ENCODE measurements at places on chromosomes 3 and 15. TPM values are rescaled to one million over a fixed set of nuclear protein-coding genes. Genes with fewer than 3 reads are reported as not detected.

Gene GOLGA8N
- total RNA-seq: 3.8 TPM

DNA sequence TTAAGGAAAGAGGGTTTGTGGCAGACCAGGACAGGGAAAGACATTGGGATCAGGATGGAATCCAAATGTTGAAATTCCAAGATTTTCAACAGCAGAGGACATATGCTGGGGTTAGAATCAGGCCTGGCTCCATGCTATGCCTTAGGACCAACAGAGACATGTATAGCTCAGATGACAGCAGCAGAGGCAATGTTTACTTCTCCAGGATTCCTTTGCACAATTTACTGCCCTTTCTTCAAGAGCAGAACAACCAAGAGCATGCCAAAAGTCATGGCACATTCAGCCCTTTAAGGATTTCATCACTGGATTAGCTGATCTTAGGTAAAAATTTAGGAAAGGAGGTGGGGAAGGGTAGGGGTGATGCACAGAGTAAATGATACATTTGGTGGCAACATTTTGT is 69.6 kb upstream of the GSK3B start:
- H3K36me3 ChIP-seq: no peaks in the 10 kb centered on the region
- H3K27me3 ChIP-seq: no peaks in the 10 kb centered on the region
- no peaks in the 10 kb centered on the region for H3K4me1 ChIP-seq
- no peak for DNase-seq

Gene FBXW12
- 0.55 TPM for total RNA-seq

DNA sequence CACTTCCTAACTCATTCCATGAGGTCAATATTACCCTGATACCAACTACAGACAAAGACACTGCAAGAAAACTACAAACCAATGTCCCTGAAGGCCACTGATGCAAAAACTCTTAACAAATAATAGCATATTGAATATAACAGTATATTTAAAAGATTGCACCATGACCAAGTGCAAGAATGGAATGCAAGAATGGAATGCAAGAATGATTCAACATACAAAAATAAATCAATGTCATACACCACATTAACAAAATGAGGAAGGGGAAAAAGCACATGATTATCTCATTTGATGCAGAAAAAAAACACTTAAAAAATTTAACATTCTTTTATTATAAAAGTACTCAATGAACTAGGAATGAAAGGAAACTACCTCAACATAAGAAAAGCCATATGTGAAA is 463.1 kb upstream of the NECTIN3 start:
- H3K36me3 ChIP-seq: no peaks in the 10 kb centered on the region
- H3K27me3 ChIP-seq: no peaks in the 10 kb centered on the region
- H3K27ac ChIP-seq: no peak overlapping the region
- DNase-seq: no peak
- H3K4me1 ChIP-seq: no peaks in the 10 kb centered on the region

DNA sequence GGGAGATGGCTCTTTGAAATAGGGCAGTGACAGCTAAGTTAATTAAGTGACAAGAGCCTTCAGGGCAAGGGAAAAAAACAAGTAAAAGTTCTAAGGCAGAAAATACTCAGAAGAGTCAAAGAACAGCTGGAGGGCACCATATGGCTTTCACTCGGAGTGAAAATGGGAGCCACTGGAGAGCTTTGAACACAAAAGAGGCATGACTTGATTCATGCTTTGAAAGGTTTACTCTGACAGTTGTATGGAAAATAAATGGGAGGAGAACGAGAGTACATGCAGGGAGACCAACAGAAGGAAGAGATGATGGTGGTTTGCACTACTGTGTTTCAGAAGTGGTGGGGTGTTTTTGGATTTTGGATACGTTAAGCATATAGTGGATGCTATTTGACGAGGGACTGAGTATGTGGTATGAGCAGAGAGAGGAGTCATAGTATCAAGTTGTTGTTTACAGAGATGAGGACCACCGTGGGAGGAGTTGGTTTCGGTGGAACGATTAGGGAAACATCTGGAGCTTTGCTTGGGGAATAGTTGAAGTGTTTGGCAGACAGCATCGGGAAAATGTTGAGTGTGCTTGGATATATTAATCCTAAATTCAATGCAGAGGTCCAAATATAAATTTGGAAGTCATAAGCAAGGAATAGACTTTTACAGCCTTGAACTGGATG is 411.5 kb downstream of the GABRG3 start:
- H3K27me3 ChIP-seq: no peaks in the 10 kb centered on the region
- H3K4me1 ChIP-seq: no peaks in the 10 kb centered on the region
- no peaks in the 10 kb centered on the region for H3K36me3 ChIP-seq
- H3K27ac ChIP-seq: no peak overlapping the region

GRCh38 chr15:56205061-56205876 is 38.4 kb downstream of the RFX7 start:
- H3K27ac ChIP-seq: no peak overlapping the region
- no peak for DNase-seq
- H3K36me3 ChIP-seq: no peaks in the 10 kb centered on the region
- H3K27me3 ChIP-seq: no peaks in the 10 kb centered on the region

DNA sequence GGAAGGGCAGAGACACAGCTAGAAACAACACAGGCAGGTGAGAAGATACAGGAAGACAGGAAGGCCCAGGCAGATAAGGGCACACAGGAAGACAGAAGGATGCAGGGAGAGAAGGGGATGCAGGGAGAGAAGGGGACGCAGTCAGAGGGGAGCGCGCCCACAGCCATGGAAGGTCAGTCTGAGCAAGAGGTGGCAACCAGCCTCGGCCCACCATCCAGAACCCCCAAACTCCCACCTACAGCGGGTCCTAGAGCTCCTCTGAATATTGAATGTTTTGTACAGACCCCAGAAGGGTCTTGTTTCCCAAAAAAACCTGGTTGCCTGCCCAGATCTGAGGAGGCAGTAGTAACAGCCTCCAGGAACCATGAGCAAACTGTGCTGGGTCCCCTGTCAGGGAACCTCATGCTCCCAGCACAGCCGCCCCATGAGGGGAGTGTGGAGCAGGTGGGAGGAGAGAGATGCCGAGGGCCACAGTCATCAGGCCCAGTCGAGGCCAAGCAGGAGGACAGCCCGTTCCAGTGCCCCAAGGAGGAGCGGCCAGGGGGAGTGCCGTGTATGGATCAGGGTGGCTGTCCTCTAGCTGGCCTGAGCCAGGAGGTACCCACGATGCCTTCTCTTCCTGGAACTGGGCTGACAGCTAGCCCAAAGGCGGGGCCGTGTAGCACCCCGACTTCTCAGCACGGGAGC is 27.6 kb upstream of the SLC28A1 start:
- H3K4me1 ChIP-seq: no peaks in the 10 kb centered on the region
- H3K27ac ChIP-seq: no peak overlapping the region
- no peak overlapping the region for H3K4me3 ChIP-seq
- no peaks in the 10 kb centered on the region for H3K27me3 ChIP-seq
- no peak for DNase-seq

DNA sequence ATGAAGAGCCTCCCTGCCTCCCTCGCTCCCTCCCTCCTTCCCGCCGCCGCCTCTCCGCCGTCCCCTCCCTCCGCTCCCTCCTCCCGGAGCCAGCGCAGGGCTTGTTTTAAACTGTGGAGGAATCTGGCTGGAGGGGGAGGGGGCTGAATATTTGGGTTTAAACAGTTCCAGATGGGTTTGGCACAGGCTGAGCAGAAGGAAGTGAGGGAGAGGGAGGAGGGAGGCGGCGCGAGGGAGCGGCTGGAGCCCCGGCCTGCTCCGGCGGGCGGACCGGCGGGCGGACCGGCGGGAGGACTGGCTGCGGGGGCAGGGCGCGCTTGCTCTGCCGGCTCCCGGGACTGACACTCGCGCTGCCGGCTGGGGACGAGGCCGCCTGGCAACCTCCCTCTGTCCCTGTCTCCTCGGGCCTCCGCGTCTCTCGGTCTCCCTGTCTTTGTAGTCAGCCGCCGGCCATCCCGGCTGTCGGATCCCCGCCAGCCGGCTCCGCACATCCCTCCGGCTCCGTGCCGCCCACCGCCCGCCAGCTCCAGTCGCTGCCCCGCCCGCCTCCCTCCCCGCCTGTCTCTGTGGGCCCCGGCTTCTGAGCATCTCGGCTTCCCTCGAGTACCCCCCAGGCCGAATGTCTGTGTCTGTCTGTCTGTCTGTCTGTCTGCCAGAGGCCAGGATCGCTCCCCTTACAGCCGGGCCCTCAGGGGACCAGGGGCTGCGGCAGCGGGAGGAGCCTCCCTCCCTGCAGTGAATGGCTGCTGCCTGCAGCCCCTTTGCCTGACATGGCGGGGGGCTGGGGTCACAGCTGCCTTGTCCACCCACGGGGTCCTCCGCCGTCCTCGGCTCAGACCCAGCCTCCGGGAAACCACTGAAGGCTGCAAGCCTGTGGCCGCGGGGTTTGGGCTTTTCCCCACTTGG is 7.6 kb downstream of the EPHB3 start:
- H3K36me3 ChIP-seq: no peaks in the 10 kb centered on the region
- no peaks in the 10 kb centered on the region for H3K4me1 ChIP-seq
- peak overlapping the region; percentile 81 for H3K27ac ChIP-seq
- no peaks in the 10 kb centered on the region for H3K27me3 ChIP-seq

GRCh38 chr3:138944929-138945708 is 1.8 kb downstream of the FOXL2 start:
- peaks cover 14% of the 10 kb centered on the region for H3K4me1 ChIP-seq
- DNase-seq: no peak
- H3K27ac ChIP-seq: no peak overlapping the region

DNA sequence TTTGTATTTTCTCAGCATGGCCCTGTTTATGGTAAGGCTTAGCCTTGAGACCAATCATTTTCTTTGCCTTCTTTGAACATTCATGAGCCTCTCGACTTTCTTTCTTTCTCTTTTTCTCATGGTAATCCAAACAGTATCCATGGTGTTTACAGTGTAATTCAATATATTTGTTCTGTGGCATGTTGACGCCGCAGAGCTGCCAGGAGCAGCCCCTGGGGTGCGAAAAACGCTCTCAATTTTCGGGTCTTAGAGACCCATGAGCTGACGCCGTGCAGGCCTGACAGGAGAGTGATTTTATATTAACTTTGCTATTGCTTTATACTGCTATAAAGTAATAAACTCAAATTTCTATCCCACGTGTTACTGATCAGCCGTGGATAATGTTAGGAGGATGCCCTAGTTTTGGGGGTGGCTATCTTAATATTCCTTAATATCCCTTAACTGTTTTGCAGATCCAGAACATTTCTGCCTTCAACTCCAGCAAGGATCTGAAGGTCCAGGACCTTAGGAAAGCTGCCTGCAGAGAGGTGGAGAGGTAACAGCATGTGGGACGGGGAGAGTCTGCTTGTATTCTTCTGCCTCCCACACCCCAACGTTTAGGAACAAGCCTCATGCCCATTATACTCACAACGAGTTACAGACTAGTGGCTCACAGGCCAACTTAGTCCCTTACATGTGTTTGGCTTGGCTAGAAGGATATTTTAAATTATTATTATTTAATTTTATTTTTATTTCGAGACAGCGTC is 29.3 kb upstream of the MYO1E start:
- no peaks in the 10 kb centered on the region for H3K27me3 ChIP-seq
- DNase-seq: no peak
- H3K4me3 ChIP-seq: no peak overlapping the region
- H3K4me1 ChIP-seq: no peaks in the 10 kb centered on the region
- no peaks in the 10 kb centered on the region for H3K36me3 ChIP-seq

DNA sequence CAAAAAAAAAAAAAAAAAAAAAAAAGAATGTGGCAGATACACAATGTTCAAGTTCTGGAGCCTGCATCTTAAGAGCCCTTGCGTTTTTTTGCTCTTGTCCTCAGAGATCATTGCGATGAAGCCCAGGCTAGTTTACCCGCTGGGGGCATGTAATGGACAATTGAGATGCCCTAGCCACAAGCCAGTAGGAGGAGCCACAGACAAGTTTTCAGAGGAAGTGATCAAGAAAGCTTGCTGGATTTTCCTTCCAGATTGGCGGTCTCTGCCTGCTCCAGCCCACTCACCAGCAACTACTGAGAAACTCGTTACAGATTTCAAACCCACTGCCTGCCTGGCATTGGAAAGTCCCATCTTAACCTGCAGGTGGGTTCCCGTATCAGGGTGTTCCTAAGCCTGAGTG is 192.1 kb upstream of the EOMES start:
- no peaks in the 10 kb centered on the region for H3K36me3 ChIP-seq
- no peak for DNase-seq
- no peaks in the 10 kb centered on the region for H3K27me3 ChIP-seq
- H3K4me3 ChIP-seq: no peak overlapping the region
- H3K27ac ChIP-seq: no peak overlapping the region

- no peak overlapping the region for H3K27ac ChIP-seq
- no peaks in the 10 kb centered on the region for H3K27me3 ChIP-seq
- peaks cover 7% of the 10 kb centered on the region for H3K4me1 ChIP-seq
- H3K36me3 ChIP-seq: no peaks in the 10 kb centered on the region
Measured at GRCh38 chr15:101204739-101205535, 46.9 kb downstream of the CHSY1 start.

DNA sequence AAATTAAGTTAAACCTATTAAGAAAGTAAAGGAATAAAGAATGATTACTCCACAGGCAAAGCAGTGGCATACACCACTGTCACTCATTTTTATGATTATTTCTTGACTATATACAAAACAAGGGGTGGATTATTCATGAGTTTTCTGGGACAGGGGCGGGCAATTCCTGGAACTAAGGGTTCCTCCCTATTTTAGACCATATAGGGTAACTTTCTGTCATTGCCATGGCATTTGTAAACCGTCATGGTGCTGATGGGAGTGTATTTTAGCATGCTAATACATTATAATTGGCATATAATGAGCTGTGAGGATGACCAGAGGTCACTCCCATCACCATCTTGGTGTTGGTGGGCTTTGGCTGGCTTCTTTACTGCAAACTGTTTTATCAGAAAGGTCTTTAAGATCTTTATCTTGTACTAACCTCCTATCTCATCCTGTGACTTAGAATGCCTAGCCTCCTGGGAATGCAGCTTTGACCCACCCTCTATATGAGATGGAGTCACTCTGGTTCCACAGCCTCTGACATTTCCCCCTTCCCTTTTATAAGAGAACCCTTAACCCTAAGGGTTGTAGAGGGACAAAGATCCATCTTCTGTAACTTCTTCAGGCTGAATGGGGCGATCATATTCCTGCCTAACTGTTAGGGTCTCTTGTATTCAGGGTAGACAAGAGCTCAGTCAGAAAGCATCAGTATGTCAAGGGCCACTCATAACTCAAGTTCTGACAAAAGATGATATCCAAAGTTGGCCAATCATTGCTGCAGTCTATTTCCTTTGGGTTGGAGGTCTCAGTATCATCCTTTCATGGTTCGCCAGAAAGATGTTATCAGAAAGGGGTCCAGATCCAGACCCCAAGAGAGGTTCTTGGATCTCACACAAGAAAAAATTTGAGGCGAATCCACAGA is 79.5 kb upstream of the LIPC start:
- H3K36me3 ChIP-seq: no peaks in the 10 kb centered on the region
- no peak for DNase-seq
- no peak overlapping the region for H3K4me3 ChIP-seq
- H3K27me3 ChIP-seq: no peaks in the 10 kb centered on the region

Gene C3orf85
- not detected for total RNA-seq

Measured in uterus (tissue), 4 donors.